ENCODE measurements at places on chromosomes 7 and 10.

- no peak for DNase-seq
Observed at GRCh38 chr7:158977981-158978380, 121.6 kb downstream of the DYNC2I1 start.

GRCh38 chr7:105854498-105854897 lies 21.9 kb downstream of the ATXN7L1 start:
- no peak for DNase-seq

GRCh38 chr7:141702047-141702567 lies at the start of gene DENND11:
TSS of gene DENND11 (minus strand) at chr7:141702166. CDS start at chr7:141702153, 13 bp downstream.
- DNase-seq = peak; percentile 64

- no peak for DNase-seq
Observed at GRCh38 chr10:48684792-48685623, at the start of gene WDFY4. TSS of gene WDFY4 (plus strand) at chr10:48684873. CDS start at chr10:48709733, 24,860 bp downstream.

DNA sequence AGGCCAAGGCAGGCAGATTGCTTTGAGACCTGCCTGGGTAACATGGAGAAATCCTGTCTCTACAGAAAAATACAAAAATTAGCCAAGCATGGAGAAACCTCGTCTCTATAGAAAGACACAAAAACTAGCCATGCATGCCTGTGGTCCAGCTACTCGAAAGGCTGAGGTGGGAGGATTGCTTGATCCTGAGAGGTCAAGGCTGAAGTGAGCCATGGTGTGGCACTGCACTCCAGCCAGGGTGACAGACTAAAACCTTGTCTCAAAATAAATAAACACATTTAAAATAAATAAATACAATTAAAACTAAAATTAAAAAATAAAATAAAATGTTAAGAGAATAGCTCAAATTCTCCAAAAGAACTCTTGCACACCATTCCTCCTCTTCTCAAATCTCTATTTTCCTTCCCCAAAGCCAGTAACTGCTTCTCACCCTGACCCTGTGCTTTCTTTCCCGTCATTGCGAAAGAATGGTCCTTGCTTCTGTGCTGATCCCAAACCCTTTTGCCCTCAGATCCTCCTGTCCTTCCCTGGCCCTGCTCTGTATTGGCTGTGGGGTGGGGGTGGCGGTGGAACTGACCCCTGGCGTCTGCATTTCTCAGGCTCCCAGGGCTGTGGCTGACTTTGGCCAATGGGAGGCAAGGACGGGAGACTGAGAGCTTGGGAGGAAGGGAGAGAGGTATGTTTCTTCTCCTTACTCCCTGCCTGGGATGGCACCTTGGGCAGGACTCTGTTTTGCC lies 12.4 kb downstream of the SRGN start:
- no peak for DNase-seq

DNA sequence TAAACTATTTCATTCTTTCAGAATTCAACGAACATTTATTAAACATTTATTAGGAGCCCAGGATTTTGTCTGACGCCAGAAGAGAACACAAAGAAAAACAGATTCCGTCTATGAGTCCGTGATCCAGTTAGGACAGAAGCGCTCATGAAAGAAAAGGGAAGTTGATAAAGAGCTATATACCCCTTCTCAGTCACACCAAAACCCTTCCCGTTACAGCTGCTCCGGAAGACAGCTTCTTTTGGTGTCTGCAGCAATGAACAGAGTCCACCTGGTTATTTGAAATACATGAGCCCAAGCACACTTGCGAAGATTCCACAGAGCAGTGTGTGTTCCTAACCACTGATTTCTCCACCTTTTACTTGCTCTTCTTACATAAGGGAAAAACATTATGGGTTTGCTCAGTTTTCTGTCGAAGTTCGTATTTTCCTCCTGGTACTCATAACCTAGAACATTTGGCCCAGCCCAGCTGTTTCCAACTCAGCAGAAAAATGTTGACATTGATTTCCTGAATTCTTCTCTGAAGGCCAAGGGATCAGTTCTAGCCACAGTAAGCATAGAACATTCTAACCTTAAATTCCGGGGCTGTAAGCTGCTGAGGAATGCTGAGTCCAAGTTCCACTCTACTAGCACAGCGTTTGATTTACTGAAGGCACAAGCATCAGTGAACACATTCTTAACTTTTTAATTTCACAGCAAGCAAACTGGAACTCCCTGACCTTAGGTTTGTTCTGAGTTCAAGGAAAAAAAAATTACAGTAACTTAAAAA lies 206.5 kb downstream of the SORCS1 start:
- no peak for DNase-seq

- DNase-seq = peak; percentile 53
Observed at GRCh38 chr10:27558612-27559020, 54.5 kb downstream of the RAB18 start.

Data from ecto neural progenitor cell (in vitro differentiated cells).